CD8-positive, alpha-beta memory T cell (primary cell): ENCODE measurements at places on chromosomes 2 and 18.

DNA sequence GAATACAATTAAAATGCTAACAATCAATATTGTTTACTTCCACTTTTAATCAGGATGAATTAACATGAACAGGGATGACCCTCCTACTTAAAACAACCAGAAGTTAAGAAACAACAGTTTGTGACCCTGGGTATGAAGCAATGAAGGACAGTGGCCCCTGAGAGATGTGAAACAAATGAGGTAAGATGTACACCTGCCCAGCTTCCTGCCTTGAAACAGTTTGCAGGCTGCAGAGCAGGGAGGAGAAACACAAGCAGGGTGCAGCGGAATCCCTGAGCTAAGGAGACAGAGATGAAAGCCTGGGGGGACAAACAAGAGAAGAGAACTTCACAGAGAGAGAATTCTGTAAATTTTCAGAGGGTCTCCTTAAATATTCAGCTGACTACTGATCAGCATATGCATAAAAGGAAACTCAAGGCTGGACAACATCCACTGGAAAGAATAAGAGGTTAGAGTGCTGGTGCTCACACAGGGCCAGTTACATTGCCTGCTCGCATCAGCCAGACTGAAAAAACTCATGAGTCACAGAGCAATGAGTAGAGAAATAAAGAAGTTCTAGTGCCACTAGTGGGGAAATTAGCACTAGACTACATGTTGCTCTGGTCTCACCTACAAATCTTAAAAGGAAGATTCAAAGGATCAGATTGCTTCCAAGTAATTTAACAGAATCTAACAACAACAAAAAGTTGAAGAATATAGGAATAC, 106.4 kb downstream of the PID1 start:
- no peak for DNase-seq

DNA sequence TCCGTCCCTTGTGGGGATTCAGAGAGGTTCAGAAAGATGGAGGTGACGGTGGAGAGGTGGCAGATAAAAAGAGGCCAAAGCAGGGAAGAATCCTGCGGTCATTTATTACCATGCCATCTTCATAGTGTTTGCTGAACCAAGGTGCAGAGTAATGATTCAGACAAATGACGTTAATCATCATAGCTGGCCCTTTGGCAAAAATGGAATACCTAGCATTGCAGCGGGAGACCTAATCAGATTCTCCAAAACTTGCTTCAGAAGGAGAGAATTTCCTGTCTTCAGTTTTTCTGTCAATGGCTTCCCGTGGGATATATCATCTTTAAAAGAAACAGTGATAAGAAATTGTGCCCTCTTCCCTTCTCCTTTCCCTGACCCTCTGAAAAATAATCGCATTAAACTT, 175.4 kb downstream of the PTGR3 start:
- no peak for DNase-seq

DNA sequence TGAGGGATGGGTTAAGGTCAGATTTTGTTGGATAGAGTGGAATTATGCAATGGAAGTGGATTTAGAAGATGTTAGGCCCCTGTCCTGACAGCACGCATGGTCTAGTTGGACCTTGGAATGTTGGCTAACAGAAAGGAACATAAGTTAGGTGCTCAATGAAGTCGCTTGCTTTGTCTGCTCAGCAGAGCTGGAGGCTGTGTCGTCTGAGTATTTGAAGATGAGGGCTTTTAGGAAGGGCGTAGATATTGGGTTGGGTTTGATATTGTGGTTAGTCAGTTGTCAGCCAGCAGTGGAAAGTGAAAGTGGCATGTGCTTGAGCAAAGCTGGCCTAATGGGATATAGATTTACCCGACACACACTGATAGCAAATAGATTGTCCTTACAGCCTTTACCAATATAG, 239.3 kb downstream of the PRKCE start:
- DNase-seq = no peak

GRCh38 chr2:219228041-219228910, 1.2 kb downstream of the ATG9A start:
- DNase-seq = no peak

DNA sequence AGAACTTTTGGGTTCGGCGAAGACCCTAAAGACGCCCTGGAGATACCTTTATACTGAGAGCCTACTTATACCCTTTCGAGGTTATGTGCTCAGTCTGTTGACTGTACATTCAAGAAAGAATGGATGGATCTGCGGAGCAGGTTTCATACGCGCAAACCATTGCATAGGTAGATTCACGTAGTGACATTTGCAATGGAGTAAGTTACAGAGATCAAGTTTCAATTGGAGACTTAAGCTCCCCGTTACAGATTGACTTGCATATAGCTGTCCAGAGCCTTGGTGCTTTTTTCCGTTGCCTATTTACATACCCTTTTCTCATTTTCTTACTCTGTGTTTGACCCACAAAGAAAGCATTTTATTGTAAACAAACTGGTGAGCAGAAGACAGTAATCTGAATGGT, 923 bp downstream of the PSMD1 start:
- DNase-seq = no peak

DNA sequence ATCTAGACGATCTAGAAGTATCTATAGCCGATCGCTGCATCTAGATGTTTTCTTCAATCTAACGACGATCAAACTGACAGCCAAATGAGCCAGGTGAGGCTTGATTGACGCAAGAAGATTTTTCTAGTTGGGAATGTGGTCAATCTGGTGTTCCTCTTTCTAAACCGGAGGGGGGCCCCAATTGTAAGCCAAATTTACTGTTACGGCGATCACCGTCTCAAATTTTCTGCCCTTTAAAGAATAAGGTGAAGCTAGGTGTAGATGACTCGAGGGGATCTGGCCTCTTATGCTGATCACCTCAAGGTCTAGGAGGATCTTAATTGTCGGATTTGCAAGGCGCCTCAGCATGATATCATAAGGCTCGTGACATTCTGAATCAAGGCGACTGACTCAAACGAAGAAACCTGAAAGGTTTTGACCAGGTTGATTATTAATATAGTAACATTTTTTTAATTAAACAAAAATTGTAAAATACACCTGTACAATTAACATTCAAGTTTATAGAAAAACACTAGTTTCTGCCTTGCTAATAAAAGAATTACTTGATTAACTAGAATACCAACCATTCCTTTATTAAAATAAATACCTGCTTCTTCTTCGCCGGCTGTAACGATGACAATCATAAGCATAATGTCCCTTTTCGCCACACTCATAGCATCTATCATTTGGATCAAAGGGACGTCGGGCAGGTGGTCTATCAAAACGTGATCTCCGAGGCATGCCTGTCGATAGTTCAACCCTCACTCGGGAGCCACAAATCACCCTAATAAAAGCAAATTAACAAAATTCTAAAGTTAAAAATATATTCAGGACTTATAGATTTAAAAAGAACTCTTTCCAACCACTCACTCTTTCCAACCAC, 2.0 kb downstream of the SRSF7 start:
- DNase-seq = no peak

- no peak for DNase-seq
These were observed 237.8 kb downstream of the WDR7 start for GRCh38 chr18:56888978-56889377.

GRCh38 chr2:40510304-40510703, 58.4 kb upstream of the SLC8A1 start:
- DNase-seq = no peak

DNA sequence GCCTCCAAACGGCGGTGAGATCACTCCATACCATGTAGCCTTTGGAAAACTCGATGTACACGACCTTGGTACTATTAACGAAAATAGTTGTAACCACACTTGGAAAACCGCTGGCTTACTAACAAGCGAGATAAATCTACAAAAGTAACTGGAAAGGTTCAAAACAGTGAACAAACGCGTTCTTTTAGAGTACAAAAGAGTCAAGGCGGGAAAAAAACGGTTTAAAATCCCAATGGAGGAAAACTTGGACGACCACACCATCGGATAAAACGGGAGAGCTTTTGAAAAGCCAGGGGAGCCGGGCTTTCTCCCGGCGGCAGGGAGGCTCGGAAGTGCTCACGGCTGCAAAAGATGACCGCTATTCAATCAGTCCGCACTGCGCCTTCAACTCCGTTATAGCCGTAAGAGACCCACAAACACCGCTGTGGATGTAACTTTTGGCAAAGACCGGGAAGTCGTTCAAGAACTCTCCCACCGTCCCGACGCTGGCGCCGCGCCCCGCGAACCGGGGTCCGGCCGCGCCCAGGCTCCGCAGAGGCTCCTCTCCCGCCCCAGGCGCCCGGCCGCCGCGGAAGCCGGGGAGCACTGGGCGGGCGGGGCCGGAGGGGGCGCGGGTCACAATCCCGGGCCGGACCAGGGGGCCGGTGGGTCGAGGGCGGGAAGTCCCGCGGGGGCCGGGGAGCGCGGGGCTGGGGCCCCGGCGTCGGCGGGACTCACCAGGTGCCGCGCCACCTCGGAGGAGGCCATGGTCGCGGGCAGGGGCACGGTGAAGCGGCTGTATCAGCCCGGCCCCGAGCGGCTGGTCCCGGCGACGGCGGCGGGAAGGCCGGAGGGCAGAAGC, 465 bp downstream of the SEPTIN10 start:
- DNase-seq = no peak

DNA sequence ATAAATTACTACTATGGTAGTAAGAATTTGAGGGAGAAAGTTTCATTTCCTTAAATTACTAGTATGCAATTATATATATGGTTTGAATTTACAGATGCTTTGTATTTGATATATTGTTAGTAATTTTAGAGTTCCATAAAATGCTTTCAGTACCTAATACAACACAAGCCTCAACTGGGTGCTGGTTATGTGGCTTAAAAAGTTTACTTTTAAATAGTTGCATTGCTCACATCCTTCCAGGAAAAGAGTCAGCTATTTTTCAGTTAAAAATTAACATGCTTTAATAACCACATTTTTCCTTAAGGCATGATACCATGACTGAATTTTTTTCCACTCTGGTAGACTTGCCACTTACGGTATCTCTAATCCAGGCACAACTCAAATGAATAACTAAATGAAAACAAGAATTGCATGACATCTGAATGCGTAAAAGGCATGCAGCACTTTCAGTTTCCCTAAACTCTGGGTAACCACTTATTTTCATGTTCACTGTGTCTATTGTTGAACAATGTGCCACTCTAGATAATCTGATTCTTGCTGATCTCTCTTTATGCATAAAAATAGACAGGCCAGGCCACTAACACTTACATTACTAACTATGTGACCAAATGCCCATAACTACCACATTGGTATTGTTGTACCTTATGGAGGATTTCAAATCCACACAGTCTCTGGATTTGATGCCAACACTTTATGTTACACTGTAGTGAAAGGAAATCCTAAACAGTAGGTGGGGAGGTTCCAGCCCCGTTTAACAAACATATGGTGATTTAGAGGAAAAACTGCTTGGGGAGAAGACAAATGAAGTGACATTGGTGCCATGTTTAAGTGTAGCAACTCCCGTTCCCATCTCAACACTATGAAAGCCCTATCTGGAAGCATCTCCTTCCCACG, 35.5 kb upstream of the SLC35F5 start:
- DNase-seq = no peak

GRCh38 chr2:53903011-53903410, 43.2 kb upstream of the GPR75 start:
- no peak for DNase-seq

DNA sequence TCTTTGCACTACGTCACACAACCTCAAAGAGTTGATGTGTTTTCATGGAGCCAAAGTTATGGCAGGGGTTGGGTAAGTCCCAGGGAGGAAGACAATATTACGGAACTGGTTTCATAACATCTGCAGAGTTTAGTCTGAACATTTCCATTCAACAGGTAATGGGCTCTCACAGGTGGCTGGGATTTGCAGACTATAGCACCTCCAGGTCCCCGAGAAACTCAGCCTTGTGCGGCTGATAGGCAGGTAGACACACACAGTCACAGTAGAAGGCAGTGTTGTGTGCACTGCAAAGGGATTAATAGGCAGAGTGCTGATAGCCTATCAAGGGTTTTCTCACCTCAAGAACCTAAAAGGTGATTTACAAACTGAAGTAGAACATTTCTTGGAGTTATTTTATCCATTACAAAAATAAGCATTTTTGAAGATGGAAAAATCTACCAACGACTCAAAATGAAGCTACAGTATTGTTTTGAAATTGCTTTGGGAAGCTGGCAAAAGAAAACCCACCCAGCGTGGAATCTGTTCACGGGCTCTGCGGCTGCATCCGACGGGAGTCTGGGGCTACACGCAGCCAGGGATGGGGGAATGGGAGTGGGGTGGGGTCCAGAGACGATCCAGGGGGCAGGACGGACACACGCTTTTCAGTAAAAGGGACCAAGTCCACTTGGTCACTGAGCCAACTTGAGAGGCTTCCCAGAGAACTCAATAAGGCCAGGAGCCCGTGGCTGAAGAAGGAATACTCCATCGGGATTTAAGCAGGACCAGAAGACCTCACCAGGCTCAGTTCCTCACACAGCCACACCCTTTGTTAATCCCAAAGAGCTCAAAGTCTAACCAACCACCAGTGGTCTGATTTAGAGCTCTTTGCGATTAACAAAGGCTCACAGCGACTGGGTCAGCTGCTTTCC, 82.9 kb downstream of the CHRNA1 start:
- no peak for DNase-seq

DNA sequence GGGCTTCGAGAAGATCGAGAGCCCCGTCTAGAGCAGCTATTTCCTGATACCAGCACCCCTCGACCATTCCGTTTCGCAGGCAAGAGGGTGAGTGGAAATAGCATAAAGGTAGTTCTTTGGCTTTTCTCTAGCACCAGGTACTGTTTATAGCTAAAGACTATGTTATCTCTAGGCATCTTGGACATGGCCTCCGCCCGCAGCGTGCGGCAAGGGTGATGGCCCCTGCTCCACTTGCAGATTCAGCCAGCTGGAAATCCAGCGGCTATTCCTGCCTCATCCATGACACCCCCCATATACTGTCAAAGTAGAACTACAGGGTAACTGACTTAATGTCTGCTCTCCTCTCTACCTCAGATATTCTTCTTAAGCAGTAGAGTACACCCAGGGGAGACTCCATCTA, 3.3 kb downstream of the AGBL5 start:
- no peak for DNase-seq

GRCh38 chr2:57842531-57842930, 204.1 kb upstream of the VRK2 start:
- DNase-seq = no peak

GRCh38 chr2:236417150-236417549, 152.5 kb upstream of the ACKR3 start:
- DNase-seq = no peak

DNA sequence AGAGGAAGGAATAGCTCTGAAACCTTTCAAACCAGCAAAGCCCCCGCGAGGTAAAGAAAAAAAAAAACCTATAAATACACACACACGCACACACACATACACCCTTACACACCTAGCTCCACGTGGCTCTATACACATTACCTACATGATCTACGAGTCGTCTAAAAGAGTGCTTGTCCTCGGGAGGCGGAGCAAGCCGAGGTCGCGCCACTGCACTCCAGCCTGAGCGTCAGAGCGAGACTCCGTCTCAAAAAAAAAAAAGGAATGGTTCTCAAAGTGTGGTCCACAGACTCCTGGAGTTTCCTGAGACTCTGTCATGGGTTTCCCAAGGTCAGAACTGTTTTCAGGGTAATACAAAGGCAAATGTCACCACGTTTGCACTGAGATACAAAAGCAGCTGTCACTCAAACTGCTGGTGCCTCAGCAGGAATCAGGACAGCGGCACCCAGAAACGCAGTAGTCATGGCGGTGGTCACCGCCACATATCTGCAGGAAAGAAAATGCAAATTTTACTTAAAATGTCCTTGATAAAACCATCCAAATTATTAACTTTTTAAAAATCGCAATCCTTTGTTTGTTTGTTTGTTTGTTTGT, 130.0 kb upstream of the GPC1 start:
- DNase-seq = no peak

GRCh38 chr2:219631406-219631891, 4.0 kb downstream of the SLC4A3 start:
- no peak for DNase-seq
